ENCODE measurements at places on chromosomes 6 and 20.

GRCh38 chr6:30847971-30848436 is 36.3 kb upstream of the DDR1 start:
- DNase-seq = no peak

GRCh38 chr20:18225632-18226031 is 62.7 kb upstream of the ZNF133 start:
- no peak for DNase-seq

DNA sequence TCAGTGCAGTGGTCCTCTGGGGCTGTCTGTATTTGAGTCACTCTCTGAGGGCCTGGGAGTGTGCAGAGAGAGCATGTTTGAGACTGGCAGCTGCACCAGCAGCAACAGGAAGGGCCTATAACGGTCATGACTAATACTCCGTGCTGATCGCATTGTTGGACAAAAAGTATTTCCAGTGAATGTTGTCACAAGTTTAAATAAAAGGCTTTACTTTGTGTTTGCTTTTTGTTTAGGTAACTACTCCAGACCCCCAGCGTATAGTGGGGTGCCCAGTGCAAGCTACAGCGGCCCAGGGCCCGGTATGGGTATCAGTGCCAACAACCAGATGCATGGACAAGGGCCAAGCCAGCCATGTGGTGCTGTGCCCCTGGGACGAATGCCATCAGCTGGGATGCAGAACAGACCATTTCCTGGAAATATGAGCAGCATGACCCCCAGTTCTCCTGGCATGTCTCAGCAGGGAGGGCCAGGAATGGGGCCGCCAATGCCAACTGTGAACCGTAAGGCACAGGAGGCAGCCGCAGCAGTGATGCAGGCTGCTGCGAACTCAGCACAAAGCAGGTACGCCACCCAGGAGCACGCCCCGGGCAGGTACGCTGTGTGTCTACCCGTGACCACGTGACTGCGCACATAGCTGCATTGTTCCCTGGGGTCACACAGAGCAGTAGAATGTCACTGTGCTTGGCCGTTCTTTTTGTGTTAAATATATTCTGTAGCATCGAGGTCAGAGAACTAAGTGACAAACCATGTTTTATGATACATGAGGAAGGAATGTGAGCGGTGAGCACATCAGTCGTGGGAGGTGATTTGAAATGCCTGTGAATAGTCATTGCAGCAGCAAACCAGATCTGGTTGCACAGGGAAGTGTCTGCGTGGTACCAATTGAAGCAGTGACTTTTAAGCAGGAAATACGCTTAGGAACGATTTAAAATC is 174.7 kb downstream of the TMEM242 start:
- DNase-seq = peak; percentile 89

DNA sequence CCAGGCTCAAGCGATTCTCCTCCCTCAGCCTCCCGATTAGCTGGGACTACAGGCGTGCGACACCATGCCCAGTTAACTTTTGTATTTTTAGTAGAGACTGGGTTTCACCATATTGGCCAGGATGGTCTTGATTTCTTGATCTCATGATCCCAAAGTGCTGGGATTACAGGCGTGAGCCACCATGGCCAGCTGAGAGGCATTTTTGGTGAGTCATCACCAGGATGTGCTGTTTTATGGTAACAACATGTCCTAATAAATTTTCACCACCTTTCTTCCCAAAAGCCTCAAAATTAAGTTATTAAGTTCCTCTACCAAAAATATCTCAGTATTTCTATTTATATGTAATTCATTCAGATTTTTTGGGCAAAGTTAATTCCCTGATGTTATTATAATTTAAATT is 53.5 kb downstream of the COL21A1 start:
- no peak for DNase-seq

DNA sequence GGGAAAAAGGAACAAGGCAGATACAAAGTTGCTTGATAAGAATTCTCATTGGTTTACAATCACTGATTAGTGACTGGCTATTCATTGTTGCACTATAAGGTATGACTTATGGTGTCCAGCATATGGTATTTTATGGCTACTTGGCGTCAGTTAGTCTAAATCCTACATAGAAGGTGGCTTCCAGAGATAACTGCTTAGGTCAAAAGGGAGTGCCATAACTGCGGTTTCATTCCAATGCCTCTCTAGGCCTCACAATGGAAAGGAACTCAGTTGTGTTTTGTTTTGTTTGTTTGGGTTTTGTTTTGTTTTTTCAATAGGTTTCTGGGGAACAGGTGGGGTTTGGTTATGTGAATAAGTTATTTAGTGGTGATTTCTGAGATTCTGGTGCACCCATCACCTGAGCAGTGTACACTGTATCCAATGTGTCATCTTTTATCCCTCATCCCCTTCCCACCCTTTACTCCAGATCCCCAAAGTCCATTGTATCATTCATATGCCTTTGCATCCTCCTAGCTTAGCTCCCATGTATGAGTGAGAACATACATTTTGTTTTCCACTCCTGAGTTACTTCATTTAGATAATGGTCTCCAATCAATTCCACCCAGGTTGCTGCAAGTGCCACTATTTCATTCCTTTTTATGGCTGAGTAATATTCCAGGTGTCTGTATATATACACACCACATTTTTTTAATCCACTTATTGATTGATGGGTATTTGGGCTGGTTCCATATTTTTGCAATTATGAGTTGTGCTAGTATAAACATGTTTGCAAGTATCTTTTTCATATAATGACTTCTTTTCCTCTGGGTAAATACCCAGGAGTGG is 7.0 kb downstream of the GOPC start:
- DNase-seq = no peak

GRCh38 chr20:50009521-50010454 is 27.0 kb downstream of the SNAI1 start:
- DNase-seq = no peak

GRCh38 chr20:12977328-12978125 is 31.2 kb upstream of the SPTLC3 start:
- DNase-seq = no peak

- no peak for DNase-seq
Measured at GRCh38 chr6:65799389-65799788, 92.4 kb upstream of the EYS start.

DNA sequence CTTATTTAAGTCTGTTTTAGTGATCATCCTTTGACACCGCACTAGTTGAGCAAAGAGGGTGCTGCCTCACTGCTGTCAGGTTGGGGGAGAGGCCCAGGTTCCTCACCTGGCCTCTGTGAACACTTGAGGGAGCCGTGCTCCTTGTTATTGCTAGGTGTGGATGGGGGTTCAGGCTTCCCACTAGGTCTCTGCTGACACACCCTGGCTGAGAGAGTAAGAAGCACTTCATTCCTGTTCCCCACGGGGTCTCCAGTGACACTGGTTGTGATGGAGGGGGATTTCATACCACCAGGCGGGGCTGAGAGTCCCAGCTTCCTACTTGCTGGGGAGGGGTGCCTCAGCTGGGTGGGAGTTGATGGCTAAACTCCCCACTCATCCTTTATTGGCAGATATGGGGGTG is 11.1 kb upstream of the NOTCH4 start:
- DNase-seq = no peak

DNA sequence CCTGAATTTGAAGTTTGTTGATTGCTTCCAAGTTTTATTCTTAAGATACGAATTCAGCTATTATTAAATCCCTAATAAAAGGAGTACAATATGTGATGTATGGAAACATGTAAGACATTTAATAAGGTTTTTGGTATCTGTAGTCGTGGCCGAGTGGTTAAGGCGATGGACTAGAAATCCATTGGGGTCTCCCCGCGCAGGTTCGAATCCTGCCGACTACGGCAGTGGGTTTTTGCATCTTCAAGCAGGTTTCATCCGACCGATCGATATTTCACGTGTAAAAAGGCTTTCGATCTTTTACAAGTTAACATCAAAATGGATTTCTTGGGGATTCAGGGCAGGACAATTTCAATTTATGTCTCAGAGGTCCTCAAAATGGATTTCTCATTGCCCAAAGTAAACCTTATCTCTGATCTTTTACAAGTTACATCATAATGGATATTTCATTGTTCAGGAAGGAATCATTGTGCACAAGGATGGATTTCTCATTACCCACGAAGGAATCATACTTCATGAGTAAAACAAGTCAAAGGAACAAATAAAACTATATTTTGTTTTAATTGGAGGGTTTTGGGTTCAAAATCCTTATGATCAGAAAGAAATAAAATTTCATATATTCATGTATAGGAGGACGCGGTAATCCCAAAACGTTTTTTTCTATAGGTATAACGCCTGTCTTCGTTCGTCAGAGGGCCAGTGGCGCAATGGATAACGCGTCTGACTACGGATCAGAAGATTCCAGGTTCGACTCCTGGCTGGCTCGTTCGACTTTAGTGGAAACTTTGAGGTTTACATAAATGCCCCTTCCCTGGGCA is 37.3 kb upstream of the BTN3A2 start:
- peak; percentile 80 for DNase-seq

GRCh38 chr6:52704060-52704459 is 33.1 kb downstream of the TMEM14A start:
- DNase-seq = no peak

DNA sequence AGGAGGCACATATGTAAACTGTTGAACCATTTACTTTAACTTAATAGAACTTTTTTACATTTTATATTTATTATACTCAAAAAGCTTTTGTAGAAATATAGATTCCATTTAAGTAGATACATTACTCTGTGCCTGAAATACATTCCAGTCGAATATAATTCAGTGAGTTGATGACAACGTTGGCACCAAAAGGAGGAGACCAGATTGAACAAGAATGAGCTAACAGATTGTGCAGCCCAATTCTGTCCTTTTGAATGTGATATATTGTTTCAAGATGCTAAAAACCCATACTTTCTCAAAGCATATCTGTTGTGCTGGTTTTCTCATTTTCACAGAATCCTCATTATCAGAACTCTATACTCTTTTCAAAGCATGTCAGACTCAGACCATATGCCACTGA is 147.4 kb upstream of the SIM1 start:
- no peak for DNase-seq

DNA sequence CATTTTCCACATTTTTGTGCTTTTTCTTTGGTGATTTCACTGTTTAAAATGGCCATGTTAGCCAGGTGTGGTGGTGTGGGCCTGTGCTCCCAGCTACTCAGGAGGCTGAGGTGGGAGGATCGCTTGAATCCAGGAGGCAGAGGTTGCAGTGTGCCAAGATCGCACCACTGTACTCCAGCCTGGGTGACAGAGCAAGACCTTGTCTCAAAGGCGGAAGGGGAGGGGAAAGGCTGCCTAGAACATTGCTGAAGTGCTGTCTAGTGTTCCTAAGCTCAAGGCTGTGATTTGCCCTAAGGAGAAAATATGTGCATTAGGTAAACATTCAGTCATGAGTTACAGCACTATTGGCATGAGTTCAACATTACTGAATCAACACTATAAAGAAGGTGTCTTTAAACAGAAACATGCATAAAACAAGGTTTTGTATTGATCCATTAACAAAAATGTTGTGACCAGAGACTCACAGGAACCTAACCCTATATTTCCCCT is 14.0 kb downstream of the ZC2HC1B start:
- DNase-seq = no peak

- DNase-seq = no peak
Measured at GRCh38 chr6:41298785-41299502, 12.5 kb upstream of the TREM1 start.

DNA sequence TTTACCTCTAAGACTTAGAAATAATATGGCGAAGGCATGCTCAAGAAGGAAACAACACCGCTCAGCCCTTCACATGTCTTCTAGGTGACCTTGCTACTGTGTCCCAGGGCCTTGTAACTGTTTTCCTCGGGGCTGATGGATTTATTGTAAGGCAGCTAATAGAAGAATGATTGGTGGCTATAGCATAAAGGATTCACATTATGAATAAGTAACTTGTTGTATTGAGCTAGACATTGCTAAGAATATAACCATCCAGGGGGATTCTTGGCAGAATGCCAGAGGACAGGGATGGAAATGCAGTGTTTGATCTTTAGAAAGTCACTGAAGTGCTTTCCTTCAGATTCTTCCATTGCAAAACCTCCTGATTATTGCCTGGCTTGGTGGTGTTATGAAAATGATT is 54.9 kb downstream of the PLEKHG1 start:
- no peak for DNase-seq

GRCh38 chr6:36757206-36757605 is 59.6 kb downstream of the RAB44 start:
- DNase-seq = no peak

GRCh38 chr20:61950641-61951071 is 115.0 kb downstream of the TAF4 start:
- DNase-seq = no peak

DNA sequence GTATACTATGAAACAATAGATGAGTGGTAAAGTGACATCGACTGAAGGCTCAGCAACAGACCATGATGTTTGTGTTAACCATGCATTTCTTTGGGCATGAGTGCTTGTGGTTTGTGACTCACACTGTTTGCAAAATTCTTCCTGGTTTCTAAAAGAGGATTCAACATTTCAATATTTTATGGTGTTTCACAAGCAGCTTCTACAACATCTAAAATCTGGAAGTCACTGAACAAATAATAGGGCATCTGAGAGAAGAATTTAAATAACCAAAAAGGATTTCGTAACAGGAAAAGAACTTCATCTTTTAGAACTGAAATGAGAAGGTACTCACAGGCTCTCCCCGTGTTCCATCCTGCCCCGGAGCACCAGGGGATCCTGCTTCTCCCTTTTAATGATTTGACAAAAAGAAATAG is 146.2 kb downstream of the COL21A1 start:
- no peak for DNase-seq

GRCh38 chr6:126447367-126447766 is 107.5 kb downstream of the CENPW start:
- no peak for DNase-seq

DNA sequence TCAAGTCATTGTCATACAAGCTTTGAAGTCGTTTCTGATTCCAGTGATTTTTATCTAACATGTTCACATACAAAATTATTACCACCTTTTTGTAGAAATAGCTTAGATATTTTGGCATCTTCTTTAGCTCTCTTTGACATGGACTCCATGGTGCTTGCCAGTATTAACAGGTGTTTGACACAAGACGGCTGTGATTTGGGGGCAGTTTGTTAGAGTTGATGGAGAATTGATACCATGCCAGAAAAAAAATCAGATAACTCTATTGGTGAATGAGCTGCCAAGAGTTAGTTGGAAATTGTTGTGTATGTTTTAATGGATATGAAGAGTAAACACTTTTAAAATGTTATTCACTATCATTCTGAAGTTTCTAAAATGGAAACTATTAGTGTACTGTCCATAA is 146.6 kb upstream of the LAMP5 start:
- no peak for DNase-seq

GRCh38 chr20:45036044-45036755 is 64.7 kb downstream of the KCNS1 start:
- DNase-seq = peak; percentile 32

DNA sequence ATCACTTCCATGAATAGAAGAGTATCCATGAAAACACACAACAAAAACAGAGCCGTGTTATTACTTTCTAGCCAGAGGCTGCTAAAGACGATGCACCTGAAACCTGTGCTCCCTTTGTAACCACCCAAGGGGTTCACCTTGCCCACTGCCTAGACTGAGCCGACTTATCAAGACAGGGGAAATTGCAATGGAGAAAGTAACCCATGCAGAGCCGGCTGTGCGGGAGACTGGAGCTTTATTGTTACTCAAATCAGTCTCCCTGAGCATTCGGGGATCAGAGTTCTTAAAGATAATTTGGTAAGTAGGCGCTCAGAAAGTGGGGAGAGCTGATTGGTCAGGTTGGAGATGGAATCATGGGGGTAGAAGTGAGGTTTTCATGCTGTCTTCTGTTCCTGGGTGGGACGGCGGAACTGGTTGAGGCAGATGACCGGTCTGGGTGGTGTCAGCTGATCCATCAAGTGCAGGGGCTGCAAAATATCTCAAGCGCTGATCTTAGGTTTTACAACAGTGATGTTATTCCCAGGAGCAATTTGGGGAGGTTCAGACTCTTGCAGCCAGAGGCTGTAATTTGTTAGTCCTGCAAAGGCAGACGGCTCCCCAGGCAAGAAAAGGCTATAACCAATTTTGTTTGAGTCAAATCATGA is 366.6 kb downstream of the PREX1 start:
- DNase-seq = no peak

Data from BE2C (cell line).